ENCODE measurements at places on chromosomes 12 and 14.

DNA sequence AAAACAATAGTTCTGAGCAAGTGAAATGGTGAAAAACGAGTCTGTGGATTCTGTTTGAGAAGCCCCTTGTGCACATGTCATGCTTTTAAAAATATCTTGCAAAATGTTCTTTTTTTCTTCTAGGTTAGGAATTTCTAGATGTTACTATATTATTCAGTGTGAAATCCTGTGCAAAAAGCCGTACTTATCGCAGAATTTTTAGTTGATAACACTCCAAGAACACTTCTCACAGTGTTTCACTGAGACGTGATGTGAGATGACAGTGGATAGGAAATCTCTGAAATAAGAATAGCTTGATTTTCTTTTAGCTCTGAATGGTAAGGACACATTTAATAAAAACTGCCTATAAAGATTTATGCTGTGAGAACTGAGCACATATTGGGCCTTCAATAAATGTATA is 234.5 kb downstream of the SNAPC1 start:
- no peak for DNase-seq

GRCh38 chr12:27303139-27304111 is 29.2 kb upstream of the BMAL2 start:
- no peak for DNase-seq

GRCh38 chr12:57258977-57259970 is 8.3 kb upstream of the STAC3 start:
- DNase-seq = no peak

DNA sequence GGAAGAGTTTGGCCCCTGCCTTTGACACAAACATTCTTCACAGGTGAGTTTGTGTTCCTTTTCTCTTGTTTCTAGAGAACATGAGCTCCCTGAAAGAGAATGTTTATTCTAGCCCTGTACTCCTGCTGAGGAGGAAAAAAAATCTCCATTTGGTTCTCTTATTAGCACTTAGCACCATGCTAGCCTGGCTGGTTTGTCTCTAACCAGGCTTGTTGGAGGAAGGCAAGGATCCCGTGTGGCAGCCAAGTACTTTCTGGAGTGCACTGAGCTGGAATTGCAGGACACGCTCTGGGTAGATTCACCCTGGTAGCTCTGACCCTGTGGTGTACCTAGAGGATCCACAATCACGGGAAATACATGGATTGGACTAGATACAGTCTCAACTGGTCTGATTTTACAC is 41.9 kb downstream of the KCNA1 start:
- DNase-seq = no peak

DNA sequence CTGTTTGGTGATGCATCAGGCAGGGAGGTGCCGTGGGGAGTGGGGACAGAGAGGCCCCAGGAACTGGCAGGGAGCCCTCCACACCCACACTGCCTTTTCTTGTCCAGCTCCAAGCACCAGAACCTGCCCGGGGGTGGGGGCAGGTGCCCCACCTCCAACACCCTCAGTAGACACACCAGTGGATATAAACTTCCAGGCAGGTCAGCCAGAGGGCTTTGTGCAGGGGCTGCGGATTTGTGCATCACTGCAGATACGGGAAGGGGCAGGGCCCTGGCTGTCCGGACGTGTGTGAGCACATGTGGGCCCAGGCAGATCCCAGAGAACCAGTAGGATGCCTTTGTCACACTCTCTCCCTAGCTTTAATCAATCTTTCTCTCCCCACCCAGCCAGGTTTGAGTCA is 1.3 kb upstream of the TGM1 start:
- peak; percentile 53 for DNase-seq

DNA sequence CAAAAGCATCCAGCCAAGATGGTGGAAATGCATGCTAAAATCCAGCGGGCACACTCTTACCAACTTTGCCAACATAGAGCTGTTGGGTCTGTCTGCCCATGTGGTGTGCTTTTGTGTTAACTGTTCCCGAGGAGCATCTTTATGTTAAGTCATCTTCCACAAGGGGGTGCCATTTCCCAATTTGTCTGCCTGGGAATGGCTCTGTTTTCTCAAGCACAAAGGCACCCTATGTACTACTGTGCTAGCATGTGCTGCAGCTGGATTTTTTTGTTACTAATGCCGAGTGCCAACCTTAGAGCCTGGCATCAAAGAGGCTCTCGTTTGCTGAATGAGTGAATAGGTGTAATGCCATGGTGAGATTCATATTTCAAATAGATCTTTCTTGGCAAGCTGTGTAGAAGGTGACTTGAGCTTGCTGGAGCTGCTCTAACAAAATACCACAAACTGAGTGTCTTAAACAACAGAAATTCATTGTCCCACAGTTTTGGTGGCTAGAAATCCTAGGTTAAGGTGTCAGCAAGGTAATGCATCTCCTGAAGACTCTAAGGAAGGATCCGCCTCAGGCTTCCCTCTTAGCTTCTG is 74.3 kb downstream of the TRHDE start:
- peak; percentile 75 for DNase-seq

DNA sequence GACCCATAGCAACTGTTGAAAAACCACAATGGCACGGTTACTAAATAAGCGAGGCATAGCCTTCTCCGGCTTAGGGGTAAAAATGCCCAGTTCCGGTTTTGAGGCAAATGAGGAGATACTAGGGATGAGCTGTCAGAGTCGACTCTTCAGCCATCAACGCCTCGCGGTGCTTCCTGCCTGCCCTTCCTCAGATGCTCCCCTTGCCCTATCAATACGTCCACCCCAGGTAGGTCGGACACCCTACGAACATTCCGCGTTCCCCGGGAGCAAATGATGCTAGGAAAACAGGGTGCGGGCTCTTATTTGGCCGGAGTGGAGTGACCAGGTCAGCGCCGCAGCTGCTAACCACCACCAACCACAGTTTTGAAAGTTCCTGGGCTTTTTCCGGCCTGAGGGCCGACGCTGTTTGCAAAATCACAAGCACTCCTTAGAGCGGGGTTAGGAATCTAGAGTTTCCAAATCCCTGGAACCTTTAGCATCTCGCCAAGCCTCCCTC is 1.2 kb downstream of the SRSF9 start:
- DNase-seq = peak; percentile 51

DNA sequence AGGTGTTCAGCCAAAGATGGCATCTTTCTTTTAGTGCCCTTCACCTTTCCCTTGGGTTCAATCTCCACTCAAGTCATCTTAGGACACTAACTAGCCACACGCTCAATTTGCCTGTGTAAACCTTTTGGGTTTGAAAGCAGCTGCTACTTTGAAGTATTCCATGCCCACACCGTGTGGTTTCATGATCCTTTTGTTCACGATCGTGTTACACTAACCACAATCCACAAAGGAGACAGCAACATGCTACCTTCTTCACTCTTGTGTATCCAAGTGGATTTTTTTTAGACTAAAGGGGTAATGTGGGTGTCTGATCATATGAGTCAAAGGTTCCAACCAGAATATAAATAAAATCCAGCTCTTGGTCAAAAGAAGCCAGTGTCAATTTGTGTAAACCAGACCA is 122.7 kb upstream of the FAR2 start:
- peak; percentile 31 for DNase-seq

DNA sequence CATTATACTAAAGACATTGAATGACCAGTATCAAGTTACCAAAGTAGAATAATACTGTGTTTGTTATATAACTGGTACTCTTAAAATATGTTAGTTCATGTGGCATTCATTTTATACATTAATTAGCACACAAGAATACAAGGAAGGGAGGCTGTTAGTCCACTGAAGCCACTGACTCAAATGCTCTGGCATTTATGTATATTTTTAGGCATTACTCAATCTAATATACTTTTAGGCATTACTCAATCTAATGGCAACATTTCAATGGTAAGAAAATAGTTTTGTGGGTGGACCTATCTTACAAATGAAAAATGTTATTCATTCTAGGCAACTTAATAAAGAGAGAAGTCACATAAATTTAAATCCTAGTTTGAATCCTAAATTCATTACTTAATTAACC is 874.4 kb upstream of the USP15 start:
- DNase-seq = peak; percentile 68

DNA sequence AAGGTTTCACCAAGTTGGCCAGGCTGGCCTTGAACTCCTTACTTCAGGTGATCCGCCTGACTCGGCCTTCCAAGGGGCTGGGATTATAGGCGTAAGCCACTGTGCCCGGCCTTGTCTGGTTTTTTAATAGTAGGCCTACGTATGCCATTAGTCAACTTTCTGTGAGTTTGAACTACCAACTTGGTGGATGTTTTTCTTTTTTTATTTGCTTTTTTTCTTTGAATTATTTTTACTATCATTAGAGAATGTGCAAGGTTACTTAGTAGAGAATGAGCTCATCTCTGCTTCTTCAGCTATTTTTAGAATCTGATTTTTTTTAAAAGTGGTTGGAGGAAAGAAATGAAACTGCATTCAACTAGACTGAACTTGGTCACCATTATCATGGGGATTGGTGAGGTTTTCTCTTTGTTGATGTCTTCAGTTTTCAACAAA is 51.4 kb downstream of the HMGA2 start:
- DNase-seq = no peak

- DNase-seq = peak; percentile 52
Observed at GRCh38 chr14:95319312-95320077, at the start of gene CLMN. TSS of gene CLMN (minus strand) at chr14:95319908. CDS start at chr14:95319792, 116 bp downstream.

DNA sequence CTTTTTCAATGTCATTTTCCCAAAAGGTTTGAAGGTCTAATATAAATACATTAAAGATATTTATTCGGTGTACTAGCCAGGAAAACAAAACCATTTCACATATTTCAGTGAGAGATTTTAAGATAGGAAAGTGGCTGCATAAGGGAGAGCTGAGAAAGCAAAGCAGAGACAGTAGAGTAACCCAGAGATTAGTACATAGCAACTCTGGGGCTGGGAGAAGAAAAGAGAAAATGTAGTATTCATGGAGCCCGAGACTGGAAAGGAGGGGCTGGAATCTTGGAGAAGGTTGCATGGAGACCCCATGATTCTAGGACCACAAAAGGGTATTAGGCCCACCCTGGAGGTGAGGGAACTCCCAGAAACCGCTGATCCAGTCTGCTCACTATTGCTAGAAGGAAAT is 236.9 kb downstream of the PAWR start:
- no peak for DNase-seq

Data from mammary epithelial cell (primary cell).